Omental fat pad (tissue), 4 donors: ENCODE measurements at places on chromosomes 11 and 22.

GRCh38 chr11:12200279-12200990, 90.0 kb downstream of the MICAL2 start:
- DNase-seq = no peak

DNA sequence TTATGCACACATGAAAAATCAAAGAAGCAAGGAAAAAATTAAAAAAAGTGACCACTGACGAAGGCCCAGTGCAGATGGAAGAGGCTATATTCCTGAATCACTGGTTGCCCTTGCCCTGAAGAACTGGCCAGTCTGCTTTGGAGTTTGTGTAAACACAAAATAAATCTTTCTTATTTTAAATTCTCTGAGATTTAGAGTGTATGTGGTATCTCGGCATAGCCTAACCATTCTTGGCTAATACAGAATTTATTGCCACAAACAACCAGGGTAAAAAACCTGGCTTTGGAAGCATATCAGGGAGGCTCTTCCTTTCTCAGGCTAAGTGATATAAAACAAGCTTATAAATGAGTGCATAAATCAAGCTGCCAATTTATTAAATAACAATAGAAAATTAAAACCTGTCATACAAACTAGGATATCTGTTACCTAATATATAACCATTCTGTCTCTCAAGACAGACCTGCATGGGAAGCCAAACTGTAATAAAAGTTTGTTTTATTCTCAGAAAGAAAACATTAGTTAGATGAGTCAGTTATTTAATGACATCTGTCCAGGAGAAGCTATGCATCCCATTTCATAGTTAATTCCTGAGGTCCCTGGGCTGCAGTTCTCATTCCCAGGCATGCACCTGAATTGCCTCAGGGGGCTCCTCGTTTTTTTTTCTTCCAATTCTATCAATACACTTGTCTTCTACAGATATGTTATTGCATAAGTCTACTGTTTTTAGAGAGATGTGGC, 6.1 kb upstream of the TMEM135 start:
- no peak for DNase-seq

GRCh38 chr11:57251491-57252104, 14.5 kb upstream of the APLNR start:
- DNase-seq = peak; percentile 53

GRCh38 chr11:76614471-76615179, 55.9 kb downstream of the LRRC32 start:
- DNase-seq = no peak

GRCh38 chr11:35138943-35139721, at the start of gene CD44:
CD44 (plus strand) TSS chr11:35139171; CDS start chr11:35139304, 133 bp downstream.
- peak; percentile 48 for DNase-seq

DNA sequence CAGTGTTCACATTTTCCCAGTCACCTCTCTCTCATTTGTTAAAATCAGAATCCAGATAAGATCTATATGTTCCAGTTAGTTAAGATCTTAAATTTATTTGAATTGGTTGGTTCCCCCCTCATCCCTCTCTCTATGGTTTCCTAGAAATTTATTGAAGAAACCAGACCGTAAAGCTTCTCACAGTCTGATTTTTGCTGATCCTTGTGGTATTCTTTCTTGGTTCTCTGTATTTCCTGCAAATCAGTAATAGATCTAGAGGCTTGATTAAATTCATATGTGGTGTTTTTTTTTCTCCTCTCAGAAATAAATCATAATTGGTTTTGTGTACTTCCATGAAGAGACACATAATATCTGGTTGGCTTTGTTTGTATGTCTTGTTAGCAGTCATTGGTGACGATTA, 147.5 kb downstream of the TMEM135 start:
- no peak for DNase-seq

DNA sequence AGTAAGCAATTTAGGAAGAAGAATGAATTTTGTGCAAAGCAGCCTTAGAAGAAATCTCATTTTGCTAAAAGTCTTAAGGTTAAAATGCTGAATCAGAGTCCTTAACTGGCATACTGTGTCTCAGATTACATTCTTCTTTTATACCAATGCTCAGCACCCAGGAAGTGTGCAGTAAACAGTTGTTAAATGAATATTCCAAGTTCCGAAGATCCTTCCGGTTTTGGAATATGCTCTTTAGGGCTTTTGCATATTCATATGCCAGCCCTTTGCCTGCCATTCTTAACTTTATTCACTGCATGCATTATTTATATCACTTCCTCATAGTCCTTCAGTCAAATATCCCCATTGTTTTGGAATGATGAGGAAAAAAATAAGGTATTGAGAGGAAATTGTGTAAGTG, 242.0 kb downstream of the DDX10 start:
- DNase-seq = no peak

GRCh38 chr11:62925308-62925707, 4.1 kb upstream of the CHRM1 start:
- no peak for DNase-seq

- no peak for DNase-seq
Measured at GRCh38 chr11:66470015-66470414, 3.3 kb downstream of the PELI3 start.

DNA sequence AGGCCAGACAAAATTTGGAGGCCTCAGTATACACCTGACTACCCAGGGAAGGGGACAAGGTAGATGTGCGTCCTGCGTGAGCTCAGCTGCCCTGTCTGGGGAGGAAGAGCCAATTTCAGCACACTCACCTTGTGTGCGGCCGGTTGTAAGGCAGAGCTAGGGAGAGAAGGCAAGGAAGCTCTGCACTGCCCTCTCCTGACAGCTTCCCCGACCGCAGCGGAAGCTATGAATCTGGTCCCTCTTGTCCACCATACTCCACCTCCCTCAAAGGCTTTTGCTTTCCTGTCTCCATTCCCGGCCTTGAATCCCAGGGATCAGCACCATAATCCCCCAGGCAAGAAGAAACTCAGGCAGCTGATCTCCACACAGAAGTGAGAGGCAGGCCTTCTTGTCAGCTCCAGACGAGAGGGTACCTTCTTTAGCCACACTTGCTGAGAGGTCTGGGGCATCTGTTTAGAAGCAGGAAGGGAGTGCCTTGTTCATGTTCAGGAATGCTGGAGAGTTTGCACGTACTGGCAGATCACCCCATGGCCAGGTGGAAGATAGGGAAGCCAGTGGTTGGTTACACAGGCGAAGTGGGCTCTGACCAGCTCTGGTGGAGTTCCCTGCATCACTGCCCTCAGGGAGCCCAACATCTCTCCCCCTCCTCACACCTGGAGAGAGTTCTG, 62.5 kb downstream of the FEZ1 start:
- DNase-seq = no peak

- DNase-seq = no peak
Measured at GRCh38 chr22:20438678-20439492, 1.3 kb upstream of the SCARF2 start.

GRCh38 chr22:42807185-42807584, 49.9 kb downstream of the ARFGAP3 start:
- no peak for DNase-seq
